ENCODE measurements at places on chromosomes 6 and 20.

- DNase-seq: no peak
Measured at GRCh38 chr6:47096211-47096895, 54.2 kb upstream of the ADGRF1 start.

DNA sequence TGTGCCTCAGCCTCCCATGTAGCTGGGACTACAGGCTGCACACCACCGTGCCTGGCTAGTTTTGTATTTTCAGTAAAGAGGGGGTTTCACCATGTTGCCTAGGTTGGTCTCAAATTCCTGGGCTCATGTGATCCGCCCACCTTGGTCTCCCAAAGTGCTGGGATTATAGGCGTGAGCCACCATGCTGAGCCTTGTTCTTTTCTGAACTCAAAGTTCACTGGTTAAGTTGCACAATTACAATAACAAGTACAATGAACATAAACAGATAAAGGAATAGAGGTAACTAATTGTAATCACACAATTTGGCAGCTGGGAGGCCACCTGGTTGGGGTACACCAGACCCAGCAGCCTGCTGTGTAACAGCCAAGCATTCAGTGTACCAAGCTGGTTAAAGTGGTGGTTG lies 6.7 kb downstream of the NUDT3 start:
- no peak for DNase-seq

- no peak for DNase-seq
Measured at GRCh38 chr6:35451354-35452182, 570 bp upstream of the FANCE start.

GRCh38 chr20:49851231-49851705 lies 38.6 kb downstream of the SLC9A8 start:
- DNase-seq: no peak

DNA sequence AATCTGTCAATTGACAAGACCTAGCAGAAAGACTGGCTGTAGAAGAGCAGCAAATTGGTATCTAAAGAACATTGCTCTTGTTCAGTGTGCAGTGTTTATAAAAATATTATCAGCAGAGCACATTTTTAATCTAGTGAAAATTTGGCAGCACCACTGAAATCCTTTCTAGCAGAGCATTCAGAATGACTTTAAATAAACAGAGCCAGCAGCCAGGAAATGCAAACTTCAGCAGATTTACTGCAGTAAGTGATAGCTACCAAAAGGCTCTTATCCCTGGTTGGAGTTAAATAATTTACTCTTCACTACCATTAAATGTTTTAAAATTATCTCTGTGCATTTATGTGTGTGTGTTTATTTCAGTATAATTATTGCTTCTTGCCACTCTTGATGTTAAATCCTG lies 590.9 kb upstream of the CITED2 start:
- DNase-seq: no peak

GRCh38 chr6:18323935-18324705 lies 59.8 kb upstream of the DEK start:
- DNase-seq: no peak

DNA sequence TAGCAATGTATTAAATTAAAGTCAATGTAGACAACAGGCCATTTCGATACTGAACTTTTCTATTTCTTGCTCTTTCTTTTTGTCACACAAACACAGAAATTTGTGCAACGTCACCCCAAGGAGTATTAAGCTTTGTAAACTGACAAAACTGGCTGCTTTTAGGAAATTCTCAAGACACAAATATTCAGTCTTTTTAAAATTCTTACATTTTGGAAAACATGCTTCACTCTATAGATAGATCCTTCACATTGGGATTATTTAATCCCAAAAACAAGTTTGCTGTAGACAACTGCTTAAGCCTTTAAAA lies 69.9 kb upstream of the TPD52L1 start:
- DNase-seq: no peak

- no peak for DNase-seq
Measured at GRCh38 chr6:14674867-14675648, 557.5 kb downstream of the CD83 start.

GRCh38 chr6:116616737-116617053 lies 416 bp downstream of the RSPH4A start:
- DNase-seq: peak; percentile 2

- DNase-seq: no peak
Measured at GRCh38 chr20:51668947-51669346, 99.2 kb downstream of the ATP9A start.

DNA sequence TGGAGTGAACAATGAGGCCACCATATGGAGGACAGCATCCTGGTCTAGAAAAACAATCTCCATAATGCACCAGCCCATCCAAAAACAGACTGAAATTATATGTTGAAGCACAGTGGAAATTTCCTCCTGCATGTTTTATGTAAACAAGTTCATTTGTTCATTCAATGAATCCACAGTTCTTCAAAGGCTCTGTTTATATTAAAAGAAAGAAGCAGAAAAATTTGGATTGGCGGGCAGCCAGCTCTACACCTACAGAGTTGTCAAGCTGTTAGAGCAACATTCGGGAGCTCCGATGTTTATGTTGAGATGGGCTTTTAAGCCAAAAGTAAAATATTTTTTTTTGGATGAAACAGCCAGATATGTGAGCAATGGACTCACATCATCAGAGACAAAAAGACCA lies 395.3 kb upstream of the SULF2 start:
- no peak for DNase-seq

DNA sequence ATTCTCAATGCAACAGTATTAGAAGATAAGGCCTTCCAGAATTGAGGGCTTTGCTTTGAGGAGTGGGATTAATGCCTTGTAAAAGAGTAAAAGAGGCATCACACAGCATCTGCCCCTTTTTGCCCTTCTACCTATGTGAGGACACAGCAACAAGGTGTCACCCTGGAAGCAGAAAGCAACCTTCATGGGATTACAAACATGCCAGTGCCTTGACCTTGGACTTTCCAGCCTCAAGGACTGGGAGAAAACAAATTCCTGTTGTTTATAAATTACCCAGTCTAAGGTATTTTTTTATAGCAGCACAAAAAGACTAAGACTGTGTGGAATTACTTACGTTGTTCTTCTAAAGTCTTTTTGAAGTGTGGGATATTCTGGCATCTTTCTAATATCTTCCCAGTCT lies 150.0 kb upstream of the SLC22A16 start:
- no peak for DNase-seq

- no peak for DNase-seq
Measured at GRCh38 chr6:123447315-123447937, 189.3 kb downstream of the TRDN start.

- DNase-seq: no peak
Measured at GRCh38 chr6:81808851-81809570, 56.5 kb upstream of the TENT5A start.

- DNase-seq: no peak
Measured at GRCh38 chr6:168929871-168930450, 323.7 kb downstream of the THBS2 start.

GRCh38 chr6:88870717-88871330 lies 92.6 kb downstream of the RNGTT start:
- DNase-seq: peak; percentile 28

GRCh38 chr6:105759946-105760345 lies 326.2 kb upstream of the PRDM1 start:
- no peak for DNase-seq

DNA sequence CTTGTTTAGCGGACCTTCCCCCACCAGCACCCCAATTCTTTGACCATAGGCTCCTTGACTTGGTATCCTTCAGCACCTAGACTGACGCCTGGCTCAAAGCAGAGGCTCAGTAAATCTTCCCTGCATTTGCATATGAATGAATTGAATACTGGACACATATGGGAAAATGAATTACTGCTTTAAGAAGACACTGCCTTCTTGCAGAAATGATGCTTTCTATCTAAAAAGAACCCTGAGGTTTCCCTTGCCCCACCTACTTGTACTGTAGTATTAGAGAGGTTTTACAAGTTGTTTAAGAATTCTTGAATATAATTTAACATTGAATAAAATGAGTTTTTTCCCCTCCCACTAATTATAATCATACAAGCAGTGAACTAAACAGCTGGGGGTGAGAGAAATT lies 190.7 kb downstream of the SAMD5 start:
- DNase-seq: no peak

DNA sequence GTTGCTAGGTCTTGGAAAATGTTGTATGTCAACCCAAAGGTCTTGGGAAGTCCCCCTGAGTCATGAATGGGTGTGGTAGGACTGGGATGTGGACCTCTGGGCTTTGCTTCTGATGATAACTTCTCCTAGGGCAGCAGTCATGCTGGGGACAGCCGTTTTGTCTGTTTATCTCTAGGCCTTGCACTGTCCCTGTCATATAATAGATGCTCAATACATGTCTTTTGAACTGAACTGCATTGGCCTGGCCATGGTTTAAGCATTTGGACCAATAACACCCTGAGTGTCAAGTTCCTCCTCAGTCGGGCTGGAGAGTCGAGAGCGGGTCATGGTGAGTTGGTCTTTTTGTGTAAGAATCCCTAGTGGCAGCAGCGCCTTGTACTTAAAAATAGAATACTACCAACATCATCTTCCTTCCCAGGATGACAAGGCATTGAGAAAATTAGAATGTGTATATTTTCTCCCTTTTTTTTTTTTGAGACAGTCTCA lies 43.1 kb downstream of the E2F3 start:
- no peak for DNase-seq

DNA sequence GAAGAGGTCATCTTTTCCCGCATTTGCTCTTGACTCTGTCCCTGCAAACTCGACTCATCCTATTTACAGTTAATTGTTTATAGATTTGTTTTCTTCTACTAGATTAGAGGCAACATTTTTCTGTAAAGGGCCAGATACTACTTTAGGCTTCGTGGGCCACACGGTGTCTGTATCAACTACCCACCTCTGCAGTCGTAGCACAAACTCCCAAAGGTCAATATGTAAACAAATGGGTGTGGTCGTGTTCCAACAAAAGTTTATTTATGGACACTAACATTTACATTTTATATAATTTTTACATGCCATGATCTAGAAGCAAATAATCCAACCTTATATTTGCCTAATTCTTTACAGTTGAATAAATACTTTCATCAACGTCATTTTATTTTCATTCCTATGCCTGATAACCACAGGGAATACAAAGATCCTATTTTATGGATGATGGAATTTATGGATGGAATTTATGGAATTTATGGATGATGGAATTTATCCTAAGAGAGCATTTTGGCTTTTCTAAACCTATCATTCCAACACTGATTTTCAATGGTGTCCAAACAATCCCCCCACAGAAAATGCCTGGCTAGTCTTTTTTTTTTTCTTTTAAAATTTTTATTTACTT lies 232.8 kb downstream of the MYLK4 start:
- DNase-seq: no peak

DNA sequence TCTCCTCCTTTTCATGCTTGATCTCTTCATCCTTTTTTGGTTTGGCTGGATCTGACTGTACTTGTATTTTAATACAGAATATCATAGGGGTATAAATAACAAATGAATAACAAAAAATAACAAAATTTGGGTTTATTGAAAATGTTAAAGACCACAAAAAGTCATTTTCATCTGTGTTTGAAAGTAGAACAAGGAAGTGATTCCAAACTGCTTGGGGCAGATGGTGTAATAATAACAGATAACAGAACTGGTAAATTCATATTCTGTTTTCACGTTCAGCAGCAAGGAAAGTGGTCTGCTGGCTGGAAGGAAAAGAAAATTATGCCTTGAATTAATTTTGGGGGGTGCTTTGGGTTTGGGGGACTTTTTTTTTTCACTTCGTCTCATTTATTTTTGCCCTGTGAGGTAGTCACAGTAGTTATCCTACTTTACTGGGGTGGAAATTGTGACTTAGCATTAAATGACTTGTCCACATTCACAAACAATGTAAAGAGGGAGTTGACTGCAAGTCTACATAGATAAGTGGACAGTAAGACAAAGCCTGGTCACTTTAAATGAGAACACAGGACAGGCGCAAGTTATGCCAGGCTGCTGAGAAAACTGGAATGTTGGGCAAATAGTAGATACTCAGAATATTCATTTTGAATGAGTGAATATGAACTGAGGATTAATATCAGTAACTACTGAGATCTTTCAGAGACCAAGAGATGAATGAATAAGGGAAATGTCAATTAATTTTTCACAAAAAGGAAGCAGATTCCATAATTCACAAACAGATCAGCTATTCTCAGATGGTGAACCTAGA lies 193.9 kb upstream of the CITED2 start:
- DNase-seq: no peak

GRCh38 chr6:10368861-10369260 lies 46.0 kb downstream of the TFAP2A start:
- DNase-seq: no peak

DNA sequence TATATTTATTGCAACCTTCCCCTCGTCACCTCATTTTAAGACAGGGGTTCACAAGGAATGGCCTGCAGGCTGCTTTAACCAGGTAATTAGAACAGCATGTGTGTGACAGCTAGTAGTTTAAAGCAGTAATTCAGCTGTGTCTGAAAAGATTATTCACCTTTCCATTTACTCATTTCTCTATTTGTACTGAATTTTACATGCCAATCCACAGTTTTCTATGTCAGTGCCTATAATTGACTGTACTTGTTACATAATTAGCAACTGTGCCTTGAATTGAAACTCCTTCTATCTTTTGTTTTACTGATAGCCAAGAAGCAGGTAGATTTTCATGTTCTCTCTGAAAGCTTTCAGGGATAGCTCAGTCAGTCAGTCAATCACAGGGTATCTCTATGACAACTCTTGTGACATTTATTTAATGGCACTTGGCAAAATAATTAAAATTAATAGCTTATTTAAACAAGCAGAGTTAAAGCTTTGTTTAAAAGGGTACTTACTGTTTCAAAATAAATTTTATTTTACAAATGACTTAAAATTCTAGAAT lies 214.0 kb downstream of the ZFAND3 start:
- no peak for DNase-seq

GRCh38 chr20:37895166-37895565 lies 7.8 kb upstream of the VSTM2L start:
- no peak for DNase-seq

- no peak for DNase-seq
Measured at GRCh38 chr6:139628270-139628669, 253.8 kb upstream of the CITED2 start.

DNA sequence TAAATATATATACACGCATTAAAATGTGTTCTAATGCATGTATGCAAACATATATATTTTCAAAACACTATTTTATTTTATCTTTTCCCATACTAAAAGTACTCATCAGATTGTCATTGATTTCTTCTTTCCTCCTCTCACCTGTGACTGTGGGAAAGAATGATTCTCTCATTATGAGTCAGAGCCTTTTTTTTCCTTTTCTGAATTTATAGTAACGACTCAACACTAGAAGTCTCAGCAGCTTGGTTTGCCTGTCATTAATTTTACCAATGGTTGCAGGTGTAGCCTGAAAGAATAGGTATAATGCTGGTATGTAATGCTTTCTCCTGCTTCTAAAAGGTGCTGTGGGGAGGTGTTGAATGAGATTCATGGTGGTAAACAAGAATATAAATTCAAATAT lies 328.7 kb downstream of the UTRN start:
- DNase-seq: no peak

DNA sequence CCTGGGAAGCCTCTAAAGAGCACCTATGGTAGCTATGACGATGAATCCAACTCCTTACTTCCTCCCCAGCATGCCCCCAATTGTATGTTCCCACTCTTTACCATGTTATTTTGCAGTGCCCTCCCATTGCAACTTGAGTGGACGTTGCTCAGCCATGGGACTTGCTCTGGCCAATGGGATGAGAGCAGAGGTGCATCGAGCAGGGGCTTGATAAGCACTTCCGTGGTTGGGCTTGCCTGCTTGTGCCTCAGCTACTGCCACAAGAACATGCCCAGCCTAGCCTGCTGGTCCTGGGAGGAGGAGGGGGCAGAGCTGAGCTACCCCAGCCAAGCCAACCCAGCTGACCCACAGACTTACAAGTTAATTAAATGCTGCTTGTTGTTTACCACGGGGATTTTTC lies 71.1 kb upstream of the CTNNBL1 start:
- DNase-seq: no peak

GRCh38 chr6:107564589-107564951 lies 74.7 kb downstream of the SOBP start:
- DNase-seq: no peak

GRCh38 chr6:53300656-53301551 lies 47.8 kb downstream of the ELOVL5 start:
- DNase-seq: no peak

Data from HS-5 (cell line).